Esophagus squamous epithelium (tissue), 5 donors: ENCODE measurements at places on chromosomes 2 and 18. TPM values are rescaled to one million over a fixed set of nuclear protein-coding genes. Genes with fewer than 3 reads are reported as not detected.

- H3K4me1 ChIP-seq, result no peaks in the 10 kb centered on the region
- no peak overlapping the region for H3K27ac ChIP-seq
- DNase-seq, result no peak
- H3K36me3 ChIP-seq, result peaks cover 24% of the 10 kb centered on the region
Measured at GRCh38 chr2:71385012-71385411, 53.4 kb downstream of the ZNF638 start.

DNA sequence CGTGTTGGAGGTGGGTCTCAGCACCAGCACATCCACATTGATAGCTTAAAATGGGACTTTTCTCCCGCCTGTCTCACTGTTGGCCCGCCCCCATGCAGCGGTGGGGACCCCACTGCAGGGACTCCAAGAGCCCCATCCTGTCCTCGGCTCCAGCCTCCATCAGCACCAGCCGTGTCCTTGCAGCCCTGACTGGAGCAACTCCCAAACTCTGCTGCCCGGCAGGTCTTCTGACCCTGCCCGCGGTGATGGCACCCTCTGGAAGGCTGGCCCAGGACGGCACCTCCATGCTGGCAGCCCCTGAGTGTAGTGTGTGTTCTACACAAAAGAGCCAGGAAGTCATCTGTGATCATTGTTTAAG lies 41.6 kb upstream of the KCNG2 start:
- no peak overlapping the region for H3K27ac ChIP-seq
- peaks cover 9% of the 10 kb centered on the region for H3K36me3 ChIP-seq
- H3K4me3 ChIP-seq, result no peak overlapping the region
- H3K4me1 ChIP-seq, result no peaks in the 10 kb centered on the region
- no peaks in the 10 kb centered on the region for H3K27me3 ChIP-seq
- no peak for DNase-seq

- H3K4me1 ChIP-seq, result no peaks in the 10 kb centered on the region
- H3K27ac ChIP-seq, result no peak overlapping the region
- no peaks in the 10 kb centered on the region for H3K36me3 ChIP-seq
- DNase-seq, result no peak
- no peak overlapping the region for H3K4me3 ChIP-seq
Measured at GRCh38 chr2:211900000-211900399, 638.6 kb downstream of the ERBB4 start.

Gene MARCO
- total RNA-seq, result 23.7 TPM

Gene ELMOD3
- total RNA-seq, result 11.0 TPM

Gene STK36
- 8.9 TPM for total RNA-seq

Gene CFAP65
- not detected for total RNA-seq
